Stimulated activated CD4-positive, alpha-beta T cell treated with anti-CD3 and anti-CD28 coated beads, TNF-alpha, amount 100 ng/mL, for 48 hours (primary cell): ENCODE measurements at places on chromosomes 2 and 18.

DNA sequence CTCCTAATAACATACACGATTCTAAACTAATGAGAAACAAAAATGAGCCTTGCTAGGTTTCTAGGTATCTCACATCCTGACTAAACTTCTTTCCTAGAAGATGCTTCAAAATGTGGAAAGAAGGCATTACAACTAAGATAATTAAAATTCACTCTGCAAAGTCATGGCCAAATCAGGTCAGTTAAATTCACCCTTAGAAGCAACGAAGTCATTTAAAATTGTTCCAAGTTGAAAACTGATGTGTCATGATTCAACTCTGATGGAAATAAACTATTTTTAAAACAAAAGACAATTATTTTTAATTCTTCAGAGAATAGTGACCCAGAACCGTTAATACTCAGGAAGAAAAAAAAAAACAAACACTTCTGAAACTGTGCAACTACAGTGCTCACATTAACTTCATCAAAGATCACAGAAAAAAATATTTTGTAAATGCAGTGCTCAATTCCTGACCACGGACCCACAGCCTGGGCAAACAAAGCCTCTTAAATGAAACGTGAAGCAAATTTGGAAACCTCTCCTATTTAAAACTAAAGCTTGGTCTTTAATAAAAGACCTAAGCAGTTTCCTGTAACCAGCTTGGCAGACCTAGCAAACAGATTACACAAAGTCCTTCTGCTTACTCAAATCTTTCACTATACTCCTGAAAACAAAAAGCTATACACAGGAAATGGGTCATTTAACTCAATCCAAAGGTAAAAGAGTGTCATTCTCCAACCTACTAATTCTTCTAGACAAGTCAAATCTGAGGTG is 39.0 kb downstream of the CHN1 start:
- DNase-seq = no peak

DNA sequence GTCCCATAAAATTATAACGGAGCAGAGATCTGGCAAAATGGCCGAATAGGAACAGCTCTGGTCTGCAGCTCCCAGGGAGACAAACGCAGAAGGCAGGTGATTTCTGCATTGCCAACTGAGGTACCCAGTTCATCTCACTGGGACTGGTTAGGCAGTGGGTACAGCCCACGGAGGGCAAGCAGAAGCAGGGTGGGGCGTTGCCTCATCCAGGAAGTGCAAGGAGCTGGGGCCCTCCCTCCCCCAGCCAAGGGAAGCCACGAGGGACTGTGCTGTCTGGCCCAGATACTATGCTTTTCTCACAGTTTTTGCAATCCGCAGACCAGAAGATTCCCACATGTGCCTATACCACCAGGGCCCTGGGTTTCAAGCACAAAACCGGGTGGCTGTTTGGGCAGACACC is 22.8 kb downstream of the ICA1L start:
- no peak for DNase-seq

DNA sequence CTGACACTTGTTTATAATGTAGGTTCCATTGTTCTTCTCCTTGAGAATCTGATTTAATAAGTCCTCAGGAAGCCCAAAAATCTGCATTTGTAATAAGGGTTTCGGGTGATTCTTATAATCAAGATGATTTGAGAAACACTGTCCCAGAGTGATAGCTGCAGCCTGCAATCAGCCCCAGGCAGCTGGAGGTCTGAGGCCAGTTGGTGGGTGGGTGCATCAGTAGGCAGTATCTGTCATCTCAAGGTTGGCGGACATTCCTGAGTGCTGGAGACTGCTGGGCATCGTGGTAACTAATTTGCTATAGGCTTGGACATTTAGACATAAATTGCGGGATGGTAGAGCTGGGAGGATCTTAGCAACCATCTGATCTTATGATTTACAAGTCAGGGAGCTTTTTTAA is 2.7 kb upstream of the IL18RAP start:
- DNase-seq = no peak

GRCh38 chr2:222877556-222878300 is 16.9 kb downstream of the ACSL3 start:
- no peak for DNase-seq

GRCh38 chr2:74091391-74091790 is 56.3 kb downstream of the BOLA3 start:
- DNase-seq = no peak

GRCh38 chr2:223047260-223047761 is 4.7 kb upstream of the KCNE4 start:
- DNase-seq = no peak

- DNase-seq = no peak
These were observed 343 bp upstream of the CD302 start for GRCh38 chr2:159798376-159798725.

GRCh38 chr2:160472839-160473251 is 20.8 kb downstream of the RBMS1 start:
- no peak for DNase-seq

GRCh38 chr2:194867328-194867727 is 789.7 kb upstream of the SLC39A10 start:
- DNase-seq = no peak

DNA sequence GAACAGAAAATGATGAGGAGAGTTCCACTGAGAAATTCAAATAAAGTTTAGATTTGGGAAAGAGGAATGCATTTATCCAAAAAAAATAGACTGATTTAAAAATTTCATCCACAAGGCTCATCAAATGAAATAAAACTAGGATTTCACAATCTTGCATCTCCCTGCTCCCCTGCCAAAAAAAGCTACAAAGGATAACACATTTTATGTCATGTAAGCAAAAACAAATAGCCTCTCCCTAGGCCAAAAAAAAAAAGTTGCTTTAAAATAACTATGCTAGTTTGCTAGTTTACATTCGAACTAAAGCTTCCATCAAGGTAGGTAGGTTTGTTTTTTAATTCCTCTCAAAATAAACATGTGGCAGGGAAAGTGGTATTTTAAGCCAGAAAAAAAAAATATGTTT is 465.5 kb upstream of the ID2 start:
- no peak for DNase-seq

DNA sequence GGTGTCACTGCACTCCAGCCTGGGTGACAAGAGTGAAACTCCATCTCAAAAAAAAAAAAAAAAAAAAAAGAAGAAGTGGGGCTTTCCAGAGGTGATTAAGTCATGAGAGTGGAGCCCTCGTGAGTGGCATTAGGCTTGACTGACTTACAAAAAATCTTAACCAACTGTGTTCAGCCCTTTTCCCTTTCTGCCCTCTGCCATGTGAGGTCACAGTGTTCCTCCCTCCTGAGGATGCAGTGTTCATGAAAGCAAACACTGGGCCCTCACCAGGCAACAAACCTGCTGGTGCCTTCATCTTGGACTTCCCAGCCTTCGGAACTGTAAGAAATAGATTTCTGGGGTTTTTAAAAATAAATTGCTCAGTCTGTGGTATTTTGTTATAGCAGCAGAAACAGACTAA is 37.0 kb upstream of the METTL21A start:
- no peak for DNase-seq

GRCh38 chr2:226308986-226309385 is 490.6 kb downstream of the IRS1 start:
- no peak for DNase-seq

DNA sequence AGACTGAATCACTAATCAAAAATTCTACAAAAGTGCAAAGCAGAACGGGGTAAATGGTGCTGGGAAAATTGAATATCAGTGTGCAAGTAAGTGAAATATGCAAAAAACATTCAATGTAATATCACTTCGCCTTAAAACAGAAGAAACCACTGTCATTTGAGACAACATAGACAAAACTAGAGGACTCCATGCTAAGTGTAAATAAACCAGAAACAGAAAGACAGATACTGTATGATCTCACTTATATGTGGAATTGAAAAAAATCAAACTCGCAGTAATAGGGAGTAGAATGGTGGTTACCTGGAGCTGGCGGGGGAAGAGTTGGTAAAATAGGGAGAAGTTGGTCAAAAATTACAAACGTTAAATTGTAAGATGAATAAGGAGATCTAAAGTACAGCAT is 1420.0 kb upstream of the CDH2 start:
- no peak for DNase-seq

DNA sequence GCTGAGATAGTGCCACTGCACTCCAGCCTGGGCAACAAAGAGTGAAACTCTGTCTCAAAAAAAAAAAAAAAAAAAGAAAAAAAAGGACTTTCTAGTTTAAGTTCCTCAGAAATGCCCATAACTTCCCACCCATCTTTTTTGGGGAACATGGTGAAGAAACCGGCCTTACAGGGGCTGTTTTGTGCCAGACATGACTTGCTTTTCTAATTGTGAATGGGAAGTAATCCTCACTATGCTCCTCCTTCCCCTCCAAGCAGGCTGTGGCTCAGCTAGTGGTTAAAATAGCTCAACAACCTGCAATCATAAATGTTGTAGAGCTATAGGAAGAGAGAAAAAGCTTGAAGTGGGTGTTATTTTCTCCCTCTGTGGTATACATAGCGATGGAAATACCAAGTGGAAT is 34.1 kb upstream of the OLA1 start:
- no peak for DNase-seq
